Peyer's patch (tissue), 4 donors: ENCODE measurements at places on chromosomes 3 and 15. TPM values are rescaled to one million over a fixed set of nuclear protein-coding genes. Genes with fewer than 3 reads are reported as not detected.

The MAP6D1 gene
- 9.9 TPM for total RNA-seq

The TIPIN gene
- 9.9 TPM for total RNA-seq

DNA sequence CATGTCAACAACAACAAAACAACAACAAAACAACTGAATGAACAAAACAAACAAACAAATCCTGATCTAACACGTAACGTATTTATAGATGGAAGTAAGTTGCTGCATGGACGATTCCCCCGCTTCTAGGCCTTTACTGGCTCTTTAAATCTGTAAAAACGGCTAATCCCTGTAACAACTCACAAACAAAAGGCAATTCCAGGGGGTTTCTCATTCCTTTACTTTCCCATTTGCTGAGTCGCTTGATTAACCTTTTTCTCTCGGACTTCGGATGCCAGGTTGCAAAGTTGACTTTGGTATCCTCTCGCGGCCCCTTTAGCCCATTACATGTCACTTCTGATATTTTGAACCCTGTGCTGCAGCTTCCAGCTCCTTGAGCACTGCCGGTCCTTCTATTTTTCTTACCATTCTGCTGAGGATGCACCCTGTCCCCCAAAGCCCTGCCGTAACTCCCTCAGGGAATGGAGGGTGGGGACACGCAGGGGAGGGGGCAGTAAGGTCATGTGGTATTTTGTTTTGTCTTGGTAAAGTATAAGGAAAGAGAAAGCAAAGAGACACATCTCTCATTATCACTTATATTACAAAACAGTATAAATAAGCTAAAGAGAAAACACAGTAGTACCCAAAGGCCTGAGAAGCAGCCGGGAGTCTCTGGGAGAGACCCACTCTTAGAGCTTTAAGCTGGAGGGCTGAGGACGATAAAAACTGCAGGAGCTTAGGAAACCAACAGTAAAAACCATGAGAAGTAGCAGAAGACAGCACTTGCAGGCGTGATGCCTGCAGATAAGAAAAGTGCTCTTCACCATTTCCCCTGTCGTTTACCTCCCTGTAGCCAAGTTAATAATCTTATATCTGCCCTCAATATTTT lies 457.8 kb upstream of the ZNF717 start:
- no peak overlapping the region for H3K27ac ChIP-seq
- no peaks in the 10 kb centered on the region for H3K27me3 ChIP-seq
- DNase-seq: no peak

DNA sequence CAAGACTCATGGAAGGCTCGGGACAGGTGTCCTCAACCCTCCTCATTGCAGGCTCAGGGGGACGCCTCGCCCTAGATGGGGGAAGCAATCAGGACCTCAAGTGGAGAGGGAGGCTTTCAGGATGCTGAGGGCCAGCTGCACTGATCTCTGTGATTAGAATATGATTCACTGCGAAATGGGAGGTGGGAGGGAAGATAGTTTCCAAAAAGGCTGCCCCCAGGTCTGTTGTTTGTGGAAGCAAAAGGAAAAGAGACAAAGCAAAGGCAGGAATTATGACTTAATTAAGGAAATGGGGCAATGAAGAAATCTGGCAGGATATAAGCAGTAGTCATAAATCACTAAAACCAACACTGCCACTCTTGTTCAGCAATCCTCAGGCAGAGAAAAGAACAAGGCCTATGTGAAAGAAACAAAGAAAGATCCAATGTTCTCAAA lies 85.6 kb upstream of the ABHD17C start:
- no peaks in the 10 kb centered on the region for H3K27me3 ChIP-seq
- H3K36me3 ChIP-seq: no peaks in the 10 kb centered on the region
- no peak overlapping the region for H3K27ac ChIP-seq
- no peak for DNase-seq
- no peak overlapping the region for H3K4me3 ChIP-seq

- H3K4me1 ChIP-seq: no peaks in the 10 kb centered on the region
- H3K36me3 ChIP-seq: no peaks in the 10 kb centered on the region
- no peak for DNase-seq
Measured at GRCh38 chr3:96071097-96071496, 743.3 kb upstream of the EPHA6 start.
